ENCODE measurements at places on chromosomes 3 and 15.
A peak's percentile ranks its signal among the peaks of the same experiment; 100 is the strongest.

- DNase-seq: peak; percentile 62
Measured at GRCh38 chr3:49636883-49637609, 37.1 kb upstream of the APEH start.

GRCh38 chr3:15333956-15334263 lies 1.5 kb upstream of the SH3BP5 start:
- no peak for DNase-seq

- no peak for DNase-seq
Measured at GRCh38 chr3:189862385-189862998, 231.3 kb downstream of the TP63 start.

GRCh38 chr15:101145362-101145761 lies 106.5 kb downstream of the CHSY1 start:
- DNase-seq: no peak

DNA sequence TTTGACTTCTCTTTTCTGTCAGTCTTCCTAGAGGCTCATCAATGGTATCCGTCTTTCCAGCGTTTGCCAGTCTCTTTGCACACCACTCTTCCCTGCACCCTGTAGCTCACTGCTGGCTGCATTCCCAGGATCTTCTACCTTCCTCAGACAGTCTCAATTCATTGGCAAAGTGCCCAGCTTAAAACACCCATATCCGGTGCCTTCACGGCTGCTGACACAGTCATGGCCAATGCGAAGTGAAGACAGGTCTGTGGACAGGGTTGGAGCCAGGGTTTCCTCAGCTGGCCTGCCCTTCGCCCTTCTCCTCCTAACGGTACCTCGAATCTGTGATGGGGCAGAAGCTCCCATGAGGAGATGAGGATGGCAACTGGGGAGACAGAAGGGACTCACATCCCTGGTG lies 36.1 kb downstream of the PTH1R start:
- no peak for DNase-seq

DNA sequence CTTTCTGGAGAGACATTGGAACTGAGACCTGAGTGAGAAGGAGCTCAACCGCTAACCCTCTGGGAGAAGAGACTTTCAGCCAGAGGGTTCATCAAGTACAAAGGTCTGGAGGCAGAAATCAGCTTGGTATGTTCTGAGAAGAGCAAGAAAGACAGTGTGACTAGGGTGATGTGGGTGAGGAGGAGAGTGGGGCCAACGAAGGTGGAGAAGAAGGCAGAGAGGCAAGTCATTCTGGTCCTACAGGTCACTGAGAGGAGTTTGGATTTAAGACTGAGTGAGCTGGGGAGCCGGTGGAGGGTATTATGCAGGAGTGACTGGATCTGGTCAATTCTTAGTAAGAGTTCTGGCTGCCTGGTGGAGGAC lies 12.2 kb downstream of the XIRP1 start:
- no peak for DNase-seq

- no peak for DNase-seq
Measured at GRCh38 chr15:77975332-77976094, 102.0 kb downstream of the TBC1D2B start.

DNA sequence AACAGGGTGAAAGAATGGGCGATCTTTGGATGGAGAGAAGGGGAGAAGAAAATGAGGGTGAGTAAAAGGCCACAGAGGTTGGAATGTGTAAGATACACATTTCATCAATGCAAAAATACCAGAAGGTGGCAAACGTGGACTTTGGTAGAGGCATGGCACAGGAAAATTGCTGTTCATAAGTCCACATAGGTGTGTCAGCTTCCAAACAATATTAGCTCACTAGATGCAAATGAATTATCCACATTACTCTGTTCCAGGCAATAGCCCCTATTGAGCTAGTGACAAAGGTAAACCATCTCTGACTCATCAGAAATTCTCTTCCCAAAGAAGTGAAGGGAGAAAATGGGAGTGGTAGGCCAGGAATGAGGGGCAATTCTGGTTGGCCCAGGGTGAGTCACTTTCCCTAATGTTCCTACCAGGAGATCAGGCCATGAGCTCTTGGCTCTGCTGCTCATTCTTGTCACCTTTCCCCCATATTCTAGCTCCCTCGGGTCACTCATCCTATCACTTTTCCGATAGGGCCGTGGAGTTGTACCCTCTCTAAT lies 19.9 kb downstream of the ACKR2 start:
- no peak for DNase-seq

DNA sequence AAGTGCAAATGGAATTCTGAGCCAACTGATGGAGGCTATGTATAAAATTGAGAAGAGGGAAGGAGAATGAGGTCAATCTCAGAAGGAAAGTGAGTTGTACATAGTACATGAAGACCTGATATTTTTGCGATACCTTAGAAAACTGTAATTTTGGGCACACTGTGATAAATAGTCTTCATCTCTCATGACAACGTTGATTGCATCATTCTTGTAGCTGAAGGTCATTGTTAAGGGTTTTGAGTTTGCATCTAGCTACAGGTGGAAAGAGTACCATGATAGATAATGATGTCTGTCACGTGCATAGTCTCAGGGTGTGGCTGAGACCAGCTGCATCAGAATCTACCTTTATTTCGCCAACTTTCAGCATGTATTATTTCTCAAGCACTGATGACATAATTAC lies 435.4 kb upstream of the MDFIC2 start:
- DNase-seq: no peak

- no peak for DNase-seq
Measured at GRCh38 chr3:10992943-10993728, 588 bp downstream of the SLC6A1 start.

DNA sequence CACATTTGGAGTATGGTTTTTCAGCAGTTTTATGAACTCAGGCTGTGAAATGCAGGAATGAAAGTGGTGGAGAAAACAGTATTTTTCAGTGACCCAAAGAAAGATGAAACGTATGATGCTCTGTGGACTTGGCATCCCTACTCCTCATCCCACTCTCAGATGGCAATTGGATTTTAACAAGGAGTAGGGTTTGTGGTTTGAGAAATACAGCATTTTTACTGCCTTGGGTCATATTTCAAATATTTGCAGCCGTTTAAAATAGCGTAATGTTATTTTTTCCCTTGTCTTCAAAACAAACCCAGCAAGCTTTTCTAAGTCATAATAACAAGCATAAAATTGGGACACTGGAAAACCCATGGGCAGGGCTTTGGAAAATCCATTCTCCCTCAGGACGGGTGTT lies 117.2 kb upstream of the LRIG1 start:
- DNase-seq: no peak

DNA sequence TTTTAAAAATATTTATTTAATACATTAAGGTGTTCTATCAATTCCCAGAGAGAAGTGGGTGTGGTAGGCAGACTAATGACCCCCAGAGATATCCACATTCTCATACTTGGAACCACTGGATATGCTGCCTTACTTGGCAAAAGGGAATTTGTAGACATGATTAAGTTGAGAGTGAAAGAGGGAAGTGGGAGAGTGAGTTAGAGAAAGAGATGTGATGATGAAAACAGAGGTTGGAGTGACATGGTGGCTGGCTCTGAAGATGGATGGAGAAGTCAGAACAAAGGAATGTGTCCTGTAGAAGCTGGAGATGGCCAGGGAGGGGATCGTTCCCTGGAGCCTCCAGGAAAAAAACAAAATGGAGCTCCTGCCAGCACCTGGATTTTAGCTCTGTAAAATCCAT lies 32.0 kb downstream of the TNFAIP8L3 start:
- DNase-seq: no peak
